ENCODE measurements at places on chromosomes 7 and 10. TPM values are rescaled to one million over a fixed set of nuclear protein-coding genes. Genes with fewer than 3 reads are reported as not detected.

The EPO gene
- 1.1 TPM for total RNA-seq

DNA sequence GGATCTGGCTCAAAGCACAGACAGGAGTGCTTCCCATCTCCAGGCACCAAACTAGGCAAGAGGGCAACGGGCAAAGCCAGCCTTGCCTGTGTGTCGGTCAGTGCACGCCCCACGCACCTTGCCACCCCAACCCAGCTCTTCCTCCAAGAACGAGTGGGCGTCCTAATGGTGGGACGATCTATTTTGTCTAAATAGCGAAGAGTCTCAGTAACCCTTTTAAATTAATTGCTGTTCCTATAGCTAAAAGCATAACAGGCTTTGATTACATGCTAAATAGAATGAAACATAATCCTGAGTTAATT lies 12.2 kb downstream of the EN2 start:
- no peak for DNase-seq

- DNase-seq, result no peak
Observed at GRCh38 chr7:142196066-142196840, 61.6 kb downstream of the PRSS58 start.

DNA sequence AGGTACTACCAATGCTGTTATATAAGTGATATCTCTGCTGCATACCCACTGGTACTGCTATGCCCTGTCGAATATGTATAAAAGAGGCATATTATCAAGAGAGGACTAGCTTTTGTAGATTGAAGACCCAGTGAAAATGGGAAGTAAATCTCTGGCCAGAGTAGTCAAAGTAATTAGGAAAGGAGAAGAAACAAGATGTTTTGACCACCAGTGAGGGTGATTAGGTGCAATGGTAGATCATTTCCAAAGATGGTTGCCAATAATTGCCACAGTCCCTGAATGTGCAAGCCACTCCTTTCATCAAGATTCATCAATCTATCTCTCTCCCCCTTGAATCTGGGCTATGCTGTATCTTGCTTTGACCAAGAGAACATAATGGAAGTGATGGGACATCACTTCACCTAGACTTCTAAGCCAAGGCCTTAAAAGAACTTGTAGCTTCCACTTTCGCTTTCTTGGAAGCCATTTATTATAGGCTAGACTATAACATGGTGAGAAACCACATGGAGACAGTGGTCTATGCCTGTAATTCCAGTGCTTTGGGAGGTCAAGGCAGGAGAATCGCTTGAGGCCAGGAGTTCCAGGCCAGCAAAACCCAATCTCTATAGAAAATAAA lies 52.6 kb upstream of the ST8SIA6 start:
- DNase-seq, result no peak
